ENCODE measurements at places on chromosomes 5 and 9. TPM values are rescaled to one million over a fixed set of nuclear protein-coding genes. Genes with fewer than 3 reads are reported as not detected.

GRCh38 chr5:90014420-90014819 is 395.1 kb downstream of the CETN3 start:
- no peak for DNase-seq

- no peak for DNase-seq
Measured at GRCh38 chr9:18365651-18366050, 108.3 kb upstream of the ADAMTSL1 start.

The TMC1 gene
- not detected for total RNA-seq

DNA sequence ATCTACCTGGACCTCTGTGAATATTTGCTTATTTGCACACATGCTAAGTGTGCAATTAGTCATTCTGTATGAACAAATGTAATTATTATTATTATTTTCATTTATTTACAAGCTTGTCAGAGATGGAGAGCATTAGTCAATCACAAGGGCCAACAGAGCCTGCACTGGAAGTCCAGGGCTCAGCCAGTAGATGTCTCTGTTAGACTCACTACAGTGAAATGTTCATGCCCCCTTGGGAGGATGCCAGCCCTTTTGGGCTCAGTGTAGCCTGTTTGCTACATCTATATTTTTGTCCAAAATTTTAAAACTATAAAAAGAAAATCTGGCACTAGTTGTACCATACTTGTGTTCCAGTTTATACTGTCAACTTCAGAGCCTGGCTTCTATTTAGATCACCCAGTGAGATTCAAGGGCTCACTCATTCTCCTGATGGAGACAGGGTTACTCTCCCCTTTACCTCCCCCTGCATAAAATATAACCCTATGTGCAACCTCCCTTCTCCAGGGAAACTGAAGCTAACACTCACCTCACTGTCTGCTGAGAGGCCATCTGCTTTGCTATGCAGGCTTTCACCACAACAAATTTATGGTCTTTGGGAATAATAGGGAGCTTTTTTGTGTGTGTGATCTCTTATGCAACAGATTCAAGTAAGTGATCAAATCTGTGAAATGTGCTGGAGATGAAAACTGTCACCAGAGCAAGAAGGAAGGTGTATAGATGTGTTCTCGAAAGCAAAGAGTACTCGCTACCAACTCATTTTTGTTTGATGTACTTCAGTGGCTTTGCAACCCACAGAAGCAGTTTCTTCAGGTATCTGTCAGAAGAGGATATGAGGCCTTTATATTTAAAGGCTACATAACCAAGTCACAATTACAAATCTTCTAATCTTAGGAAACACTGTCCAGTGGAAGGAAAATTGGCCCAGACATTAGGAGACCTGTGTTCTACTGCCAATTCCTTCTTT is 99.9 kb upstream of the TLE4 start:
- no peak for DNase-seq

The ADAMTS6 gene
- total RNA-seq = 0.80 TPM

- DNase-seq = no peak
Measured at GRCh38 chr9:110123341-110124095, 84.4 kb downstream of the C9orf152 start.

The ORM1 gene
- not detected for total RNA-seq

GRCh38 chr9:69495296-69495695 is 170.3 kb downstream of the ENTREP1 start:
- no peak for DNase-seq

DNA sequence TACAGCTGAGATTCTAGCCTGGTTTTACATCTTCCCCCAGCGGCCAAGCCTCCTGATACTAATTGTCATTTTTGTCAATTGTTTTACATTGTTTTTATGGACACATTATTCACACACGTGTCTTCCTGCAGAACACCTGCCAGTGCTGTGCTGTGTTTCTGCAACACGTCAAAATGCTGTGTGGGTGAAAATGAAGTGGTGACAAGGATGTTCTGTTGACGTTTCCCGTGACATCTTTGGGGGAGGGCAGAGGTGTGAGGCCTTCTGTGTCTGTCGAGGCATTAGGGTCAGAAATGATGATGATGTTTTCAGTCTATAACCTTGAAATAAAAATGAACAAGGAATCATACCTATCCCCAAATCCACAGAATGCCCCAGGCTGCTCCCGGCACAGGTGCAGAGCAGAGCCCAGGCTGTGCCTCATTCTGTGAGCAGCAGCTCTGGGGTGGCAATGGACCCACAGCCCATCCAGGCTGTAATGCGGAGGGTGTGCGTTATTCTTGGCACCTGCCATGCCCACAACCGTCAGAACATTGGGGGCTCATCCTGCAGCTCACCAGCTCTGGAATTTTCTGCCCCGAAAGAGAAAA is 23.6 kb upstream of the CEP72 start:
- no peak for DNase-seq

Data from Peyer's patch (tissue), 4 donors.